Stimulated activated CD4-positive, alpha-beta T cell treated with anti-CD3 and anti-CD28 coated beads, Interleukin-4, amount 100 ng/mL, for 24 hours (primary cell): ENCODE measurements at places on chromosomes 12 and 14.

GRCh38 chr14:85620947-85621346 lies 91.0 kb downstream of the FLRT2 start:
- no peak for DNase-seq

- DNase-seq: no peak
Observed at GRCh38 chr12:27541031-27541719, 17.2 kb downstream of the PPFIBP1 start.

GRCh38 chr14:93184391-93185348 lies at the start of the genes LYSET and MOAP1:
LYSET (plus strand) TSS chr14:93185317; CDS start chr14:93185406, 89 bp downstream.
MOAP1 (minus strand) TSS chr14:93184897; CDS start chr14:93184242, 655 bp downstream.
- DNase-seq: peak; percentile 88

DNA sequence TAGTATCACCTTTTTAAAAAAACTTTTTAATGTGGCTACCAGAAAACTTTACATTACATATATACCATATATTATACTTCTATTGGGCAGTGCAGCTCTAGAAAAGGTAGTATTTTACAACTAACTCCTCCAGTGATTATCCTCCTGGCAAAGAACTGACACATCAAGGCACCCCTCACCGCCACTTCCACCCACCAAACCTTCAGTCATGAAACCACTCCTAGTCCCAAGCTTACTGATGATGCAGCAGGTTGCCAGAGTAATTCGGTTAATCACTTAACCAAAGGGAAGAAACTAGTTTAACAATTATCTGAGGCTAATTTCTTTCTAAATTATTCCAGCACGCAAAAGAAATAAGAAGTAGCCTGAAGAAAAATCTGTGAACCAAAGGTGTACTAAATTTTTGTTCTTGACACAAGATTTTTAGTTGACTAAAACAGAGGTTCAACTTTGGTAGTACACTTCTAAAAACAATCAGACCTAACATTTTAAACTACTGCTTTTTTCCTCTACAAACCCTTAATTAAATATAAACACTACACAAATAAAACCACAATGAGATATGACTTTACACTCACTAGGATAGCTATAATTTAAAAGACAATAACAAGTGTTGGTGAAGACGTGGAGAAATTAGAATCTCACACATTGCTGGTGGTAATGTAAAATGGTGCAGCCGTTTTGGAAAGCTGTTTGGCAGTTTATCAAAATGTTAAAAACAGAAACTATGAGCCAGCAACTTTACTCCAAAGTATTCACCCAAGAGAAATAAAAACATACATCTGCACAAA lies 16.7 kb downstream of the SPPL3 start:
- DNase-seq: peak; percentile 41

DNA sequence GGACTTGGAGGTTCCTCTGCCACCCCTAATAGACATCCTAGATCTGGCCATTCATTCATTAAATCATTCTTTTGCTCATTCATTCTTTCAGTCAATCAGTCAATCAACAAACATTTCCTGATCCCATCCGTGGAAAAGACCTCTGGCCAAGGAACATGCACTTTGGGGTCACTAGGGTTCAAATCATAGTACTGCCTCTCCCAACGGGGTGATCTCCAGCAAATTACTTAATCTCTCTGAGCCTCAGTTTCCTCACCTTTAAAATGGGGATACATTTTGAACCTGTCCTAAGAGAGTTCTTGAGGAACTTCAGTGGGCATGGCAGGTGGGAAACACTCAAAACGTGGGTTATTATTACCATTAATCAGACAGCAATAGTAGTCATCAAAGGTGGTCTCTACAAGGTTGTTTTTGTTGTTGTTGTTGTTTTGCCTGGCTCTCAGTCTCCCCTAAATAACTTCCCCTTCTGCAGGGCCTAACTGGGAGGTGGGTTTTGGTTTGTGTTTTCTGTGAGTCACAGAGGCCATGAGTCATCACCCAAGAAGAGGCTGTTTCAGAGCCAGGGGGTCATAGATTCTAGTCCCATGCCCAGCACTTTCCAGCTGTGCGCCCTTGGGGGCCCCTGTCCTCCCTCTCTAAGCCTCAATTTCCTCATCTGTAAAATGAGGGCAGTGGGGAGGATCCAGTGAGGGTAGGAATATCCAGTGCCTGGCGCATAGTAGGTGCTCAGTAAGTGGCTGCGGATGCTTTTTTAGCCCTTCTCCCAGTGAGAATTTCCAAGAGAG lies 16.9 kb upstream of the FAM222A start:
- no peak for DNase-seq
